ENCODE measurements at places on chromosomes 3 and 15.

GRCh38 chr15:70063980-70064379 lies 33.7 kb downstream of the TLE3 start:
- no peak for DNase-seq

GRCh38 chr3:166433060-166433459 lies 595.8 kb upstream of the BCHE start:
- no peak for DNase-seq

GRCh38 chr3:188807006-188807405 lies 364.8 kb upstream of the TPRG1 start:
- DNase-seq = no peak

DNA sequence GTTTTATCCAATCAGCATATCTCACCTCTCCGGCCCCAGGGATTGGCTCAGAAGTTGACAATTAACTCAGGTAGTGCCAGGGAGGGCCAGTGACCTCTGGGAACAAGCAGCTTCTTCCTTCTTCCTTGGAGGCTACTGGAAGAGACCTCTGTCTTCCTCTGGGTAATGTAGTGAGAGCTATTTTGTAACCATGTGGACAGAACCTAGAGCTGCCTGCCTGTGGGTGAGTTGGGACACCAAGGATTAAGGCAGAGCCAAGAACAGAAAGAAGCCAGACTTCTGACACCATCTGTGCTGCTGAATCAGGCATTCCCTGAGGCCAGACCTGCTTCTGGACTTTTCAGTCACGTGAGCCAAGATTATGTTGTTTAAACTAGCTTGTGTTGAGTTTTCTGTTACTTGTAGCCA lies 5.9 kb upstream of the NDUFAF1 start:
- no peak for DNase-seq

- no peak for DNase-seq
Observed at GRCh38 chr3:175428466-175428865, 569.3 kb downstream of the NAALADL2 start.

- no peak for DNase-seq
Observed at GRCh38 chr15:71302861-71303410, 187.7 kb downstream of the THSD4 start.

DNA sequence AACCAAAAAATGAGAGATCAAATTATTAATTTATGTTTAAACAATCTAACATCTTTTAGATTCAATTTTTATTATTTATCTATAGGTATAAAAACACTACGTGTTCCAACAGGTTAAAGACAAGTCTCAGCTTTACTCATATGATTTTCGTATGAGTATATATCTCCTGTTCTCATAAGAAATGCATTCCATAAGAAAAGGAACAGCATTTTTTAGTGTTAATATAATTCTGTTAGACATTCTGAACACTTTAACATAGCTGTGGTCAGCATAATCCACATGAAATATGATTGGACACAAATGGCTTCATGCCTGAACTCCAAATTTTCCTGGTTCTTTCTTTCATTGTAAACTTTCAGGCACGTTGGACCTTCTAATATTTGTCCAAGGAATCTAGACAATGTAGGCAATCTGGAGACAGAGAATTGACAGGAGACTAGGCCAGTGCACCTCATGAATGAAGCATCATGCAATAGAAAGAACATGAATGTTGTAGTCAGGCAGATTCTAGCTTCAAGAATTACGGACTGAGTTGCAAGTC lies 1122.0 kb upstream of the ALCAM start:
- DNase-seq = no peak

GRCh38 chr3:194585880-194586281 lies 47.3 kb downstream of the TMEM44 start:
- DNase-seq = no peak

GRCh38 chr15:23415321-23415865 lies 31.6 kb downstream of the GOLGA6L2 start:
- DNase-seq = no peak

- no peak for DNase-seq
Observed at GRCh38 chr3:74301056-74301455, 313.4 kb downstream of the CNTN3 start.

GRCh38 chr3:132595014-132595413 lies 2.1 kb upstream of the ACKR4 start:
- DNase-seq = no peak

DNA sequence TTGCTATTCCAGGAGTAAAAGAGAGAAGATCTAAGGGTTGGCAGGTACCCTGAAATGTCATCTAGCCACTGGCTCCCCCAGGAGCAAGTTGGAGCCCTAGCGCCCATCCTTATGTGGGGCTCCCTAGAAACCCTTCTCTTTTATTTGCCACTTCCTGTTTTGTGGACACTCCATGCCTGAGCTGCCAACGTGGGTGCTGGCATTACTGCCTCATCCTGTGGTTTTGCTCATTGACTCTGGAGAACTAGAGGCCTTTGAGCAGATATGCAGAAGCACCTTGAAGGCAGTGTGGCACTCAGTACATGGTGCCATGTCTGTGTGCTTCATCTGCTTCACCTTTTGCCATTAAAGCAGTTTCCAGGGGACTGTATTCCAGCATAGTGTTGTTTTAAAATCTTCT lies 8.1 kb downstream of the EDEM1 start:
- DNase-seq = peak; percentile 19

DNA sequence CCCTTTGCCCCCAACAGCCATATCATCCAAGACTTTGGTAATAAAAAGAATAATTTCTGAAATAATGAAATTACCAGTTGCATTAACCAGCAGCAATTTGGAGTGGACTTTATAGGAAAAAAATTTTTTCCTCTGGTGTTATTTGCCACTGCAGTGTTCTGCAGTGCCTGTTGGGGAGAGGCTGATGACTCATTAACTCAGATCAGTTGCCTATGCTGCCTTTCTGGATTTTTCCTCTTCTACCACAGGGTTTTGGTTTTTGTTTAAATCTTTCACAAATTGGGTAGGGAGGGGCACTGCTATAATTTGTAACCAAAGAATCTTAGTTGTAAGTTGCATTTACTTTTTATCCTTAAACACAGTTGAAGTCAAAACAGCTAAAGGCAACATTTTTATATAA lies 22.7 kb downstream of the ATP6V1A start:
- DNase-seq = peak; percentile 30

GRCh38 chr15:49908236-49908932 lies 210.6 kb downstream of the ATP8B4 start:
- no peak for DNase-seq

- no peak for DNase-seq
Observed at GRCh38 chr15:83720468-83720867, 66.5 kb downstream of the ADAMTSL3 start.

GRCh38 chr15:75666823-75667501 lies 19.2 kb downstream of the SNX33 start:
- no peak for DNase-seq

- no peak for DNase-seq
Observed at GRCh38 chr3:126342991-126343648, 14.1 kb downstream of the KLF15 start.

GRCh38 chr15:53791581-53791980 lies 32.1 kb upstream of the WDR72 start:
- no peak for DNase-seq

DNA sequence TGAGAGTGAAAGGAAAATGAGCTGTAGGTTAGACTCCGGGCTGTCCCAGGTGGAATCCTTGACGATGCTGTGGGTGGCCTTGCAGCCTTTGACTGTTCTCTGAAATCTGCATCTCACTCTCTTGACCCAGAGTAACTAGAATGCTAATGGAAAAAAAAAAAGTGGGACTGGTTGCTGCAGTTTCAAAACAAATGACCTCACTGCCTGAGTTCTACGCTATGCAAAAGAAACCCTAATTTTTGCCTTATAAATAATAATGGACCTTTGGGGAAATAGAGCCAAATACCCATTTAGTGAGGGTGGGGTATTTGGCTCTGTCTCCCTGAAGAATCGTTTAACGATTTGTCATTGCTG lies 309.7 kb upstream of the C2CD4B start:
- DNase-seq = no peak

DNA sequence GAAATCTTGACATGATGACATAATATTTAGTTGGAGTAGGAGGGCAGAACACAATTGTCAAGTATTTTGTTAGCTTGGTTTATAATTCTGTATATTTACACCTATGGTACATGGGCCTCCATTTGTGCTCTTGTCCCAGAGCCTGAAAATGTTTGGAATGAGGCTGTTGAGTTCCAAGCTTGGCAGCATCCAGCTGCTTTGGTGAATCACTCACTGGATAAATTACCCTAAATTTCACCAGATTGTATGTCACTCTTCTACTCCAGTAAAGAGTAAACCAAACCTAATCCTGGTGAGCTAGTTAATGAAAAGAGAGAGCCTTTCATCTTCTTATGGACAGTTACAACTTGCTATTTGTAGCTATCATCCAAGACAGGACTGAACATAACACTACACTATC lies 928.7 kb downstream of the DIPK2A start:
- DNase-seq = no peak

- no peak for DNase-seq
Observed at GRCh38 chr15:100686021-100686724, 83.8 kb downstream of the ASB7 start.

GRCh38 chr3:126337980-126338651 lies 19.1 kb downstream of the KLF15 start:
- no peak for DNase-seq

GRCh38 chr15:47035475-47036406 lies 681.6 kb upstream of the SEMA6D start:
- DNase-seq = no peak

DNA sequence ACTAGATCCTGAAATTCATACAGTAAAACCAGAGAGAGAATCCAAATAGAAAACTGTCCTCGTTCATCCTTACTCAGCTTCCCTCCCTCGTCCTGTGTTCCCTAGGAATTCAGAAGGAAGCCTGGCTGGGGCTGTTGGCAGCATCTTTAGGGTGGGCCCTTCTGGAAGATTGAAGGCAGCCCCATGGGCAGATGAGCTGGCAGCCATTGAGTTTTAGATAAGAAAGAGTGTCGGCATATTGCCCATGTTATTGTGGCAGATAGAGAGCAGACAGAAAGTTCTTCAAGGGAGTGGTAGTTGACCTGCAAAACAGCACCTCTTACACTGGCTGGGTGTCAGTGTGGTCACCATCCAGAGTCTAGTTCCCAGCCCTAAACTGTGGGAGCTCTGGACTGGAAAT lies 23.5 kb downstream of the TMOD2 start:
- DNase-seq = no peak

DNA sequence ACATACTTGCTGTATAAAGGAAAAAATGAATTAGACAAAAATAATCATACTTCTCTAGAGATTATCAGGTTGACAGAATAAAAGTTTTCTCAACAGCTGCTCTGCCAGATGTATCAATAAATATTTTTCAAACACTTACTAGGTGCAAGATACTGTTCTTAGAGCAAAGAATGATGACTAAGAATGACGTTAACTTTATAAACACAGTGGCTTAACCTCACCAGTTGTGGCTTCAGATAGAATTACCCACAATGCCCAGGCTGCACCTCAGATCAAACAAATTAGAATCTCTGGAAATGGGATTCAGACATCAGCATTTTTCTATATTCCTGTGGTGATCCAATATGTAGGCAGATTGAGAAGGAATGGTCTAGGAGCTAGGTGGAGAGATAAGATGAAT lies 422.4 kb upstream of the ATP11B start:
- no peak for DNase-seq

DNA sequence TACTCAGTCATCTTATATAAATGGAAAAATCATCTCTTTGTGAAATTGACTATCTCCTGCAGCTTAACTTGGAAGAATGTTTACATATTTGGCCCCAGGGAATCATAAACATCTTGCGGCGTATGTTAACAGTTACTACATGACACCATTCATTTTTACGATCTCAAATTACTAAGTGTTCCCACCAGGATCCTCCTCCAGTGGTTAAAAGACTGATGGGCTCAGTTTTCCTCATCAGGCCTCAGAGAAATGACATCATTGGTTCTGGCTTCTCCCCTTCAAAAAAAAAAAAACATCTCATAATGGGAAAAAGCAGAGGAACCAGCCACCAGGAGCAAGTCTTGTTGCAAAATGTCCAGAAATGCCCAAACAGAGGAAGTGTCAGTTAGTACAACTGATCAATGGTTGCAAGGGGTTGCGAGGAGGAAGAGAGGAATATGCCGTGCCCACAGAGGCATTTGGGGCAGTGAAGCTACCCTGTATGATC lies 70.5 kb upstream of the LIPC start:
- DNase-seq = no peak

DNA sequence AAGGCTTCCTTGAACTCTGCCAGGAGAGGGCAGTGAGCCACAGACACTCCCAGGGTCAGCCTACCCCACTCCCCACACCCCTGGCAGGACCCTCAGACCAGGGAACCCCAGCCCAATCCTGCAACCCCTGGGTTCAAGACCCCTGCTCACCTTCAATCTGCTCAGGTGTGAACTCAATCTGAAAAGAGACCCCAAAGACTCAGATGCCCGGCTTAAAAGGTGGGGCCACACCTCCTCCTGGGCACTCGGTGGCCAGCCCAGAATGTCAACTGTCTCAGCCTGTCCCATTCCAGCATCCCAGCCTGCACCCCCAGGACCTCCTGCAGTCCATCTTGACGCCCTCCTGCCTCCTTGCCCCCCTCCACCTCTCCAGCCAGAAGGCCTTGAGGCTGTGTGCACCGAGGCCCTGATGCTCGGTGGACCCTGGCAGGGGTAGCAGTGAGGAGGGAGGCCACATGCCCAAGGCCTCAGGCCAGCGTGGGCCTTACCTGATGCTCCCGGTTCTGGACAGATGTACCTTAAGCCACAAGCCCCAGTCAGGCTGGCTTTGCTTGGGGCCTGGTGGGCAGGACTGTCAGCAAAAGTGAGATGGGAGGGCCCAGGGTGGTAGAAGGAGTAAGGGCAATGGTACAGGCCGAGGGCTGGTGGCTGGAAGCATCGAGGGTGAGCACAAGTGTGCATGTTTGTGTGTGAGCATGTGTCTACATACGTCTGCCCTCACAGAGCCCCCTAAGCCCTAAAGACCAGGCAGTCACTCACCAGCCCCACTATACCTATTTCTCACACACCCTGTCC lies 2.2 kb downstream of the MYL3 start:
- no peak for DNase-seq

DNA sequence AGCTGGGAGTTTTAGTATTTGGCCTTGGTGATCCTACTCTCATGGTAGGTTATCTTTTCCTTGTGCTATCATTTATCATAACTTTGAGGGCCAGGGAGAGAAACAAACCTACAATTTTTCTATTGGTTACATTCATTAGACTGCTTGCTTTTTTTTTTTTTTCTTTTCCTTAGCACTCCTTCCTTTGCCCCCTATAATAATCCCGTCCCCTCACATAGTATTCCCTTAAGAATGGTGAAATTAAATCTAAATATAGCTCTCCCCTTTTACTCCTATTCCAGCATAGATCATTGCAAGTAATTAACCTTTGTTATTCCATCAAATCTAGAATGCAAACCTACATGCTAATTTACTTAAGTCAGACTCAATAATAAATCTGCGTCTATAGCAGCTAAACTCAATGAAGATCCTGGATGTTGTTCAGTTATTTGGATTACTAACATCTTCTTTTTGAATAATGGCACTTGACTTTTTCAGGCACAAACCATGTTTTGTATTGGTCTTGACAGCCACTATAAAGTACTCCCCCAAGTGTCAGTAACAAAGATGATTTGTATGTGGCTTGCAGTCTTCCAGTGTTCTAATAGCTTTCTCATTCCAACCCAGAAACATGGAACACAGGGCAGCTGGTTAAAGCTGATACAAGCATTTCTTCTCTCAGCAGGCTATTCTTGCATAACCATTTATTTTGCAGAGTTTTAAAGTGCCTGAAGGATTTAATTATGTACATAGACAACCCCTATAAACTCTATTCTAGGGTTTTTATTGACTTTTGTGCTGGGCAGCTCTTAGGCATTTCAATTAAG lies 420.6 kb downstream of the MECOM start:
- DNase-seq = no peak

- DNase-seq = no peak
Observed at GRCh38 chr3:119818937-119819336, 37.0 kb downstream of the NR1I2 start.

GRCh38 chr3:124248471-124249028 lies 256.6 kb upstream of the ROPN1 start:
- DNase-seq = no peak
